ENCODE measurements at places on chromosomes 6 and 20.

GRCh38 chr6:33813246-33813904, 9.6 kb upstream of the MLN start:
- H3K27me3 ChIP-seq, result peaks cover 21% of the 10 kb centered on the region
- H3K4me3 ChIP-seq, result no peak overlapping the region
- no peak for DNase-seq
- no peaks in the 10 kb centered on the region for H3K4me1 ChIP-seq
- H3K27ac ChIP-seq, result no peak overlapping the region

DNA sequence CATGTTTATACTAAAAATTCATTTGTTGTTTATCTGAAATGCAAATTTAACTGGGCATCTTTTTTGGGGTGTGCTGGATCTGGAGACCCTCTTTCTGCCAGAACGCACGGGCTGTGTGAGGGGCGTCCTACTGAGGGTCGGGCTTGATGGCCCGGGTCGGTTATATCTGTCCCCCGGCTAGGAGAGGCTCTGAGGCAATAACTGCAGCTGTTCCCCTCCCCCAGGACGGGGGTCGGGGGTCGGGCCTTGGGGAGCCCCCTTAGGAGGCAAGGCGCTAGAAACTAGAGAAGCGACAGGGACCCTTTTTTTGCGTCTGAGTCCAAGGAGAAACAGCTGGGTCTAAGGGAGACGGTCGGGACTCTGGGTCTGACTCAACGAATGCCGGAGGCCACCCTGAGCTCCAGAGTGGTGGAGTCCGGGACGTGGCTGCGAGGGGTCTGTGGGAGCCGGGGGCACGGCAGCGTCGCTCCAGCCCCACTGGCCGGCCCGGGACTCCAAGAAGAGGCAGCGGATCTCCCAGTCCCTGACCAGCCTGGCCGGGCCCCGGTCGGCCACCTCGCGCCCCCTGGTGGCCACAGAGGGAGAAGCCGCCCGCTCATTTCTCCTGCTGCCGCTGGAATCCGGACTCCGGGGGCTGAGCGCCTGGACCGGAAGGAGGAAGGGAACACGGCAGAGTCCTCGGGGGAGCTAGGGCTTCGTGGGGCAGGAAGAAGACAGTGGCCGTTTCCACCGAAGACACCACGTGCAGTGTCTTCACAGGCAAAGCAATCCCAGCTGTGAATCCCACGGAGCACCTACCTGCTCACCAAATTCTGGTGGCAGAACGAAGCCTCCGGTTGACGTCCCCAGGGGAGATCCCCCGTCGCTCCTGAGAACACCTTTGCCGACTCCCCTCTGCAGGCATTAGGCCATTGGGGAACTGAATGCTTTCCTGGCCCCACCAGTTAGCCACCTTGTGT, 24.0 kb upstream of the SCML4 start:
- H3K36me3 ChIP-seq, result no peaks in the 10 kb centered on the region
- peak overlapping the region; percentile 10 for H3K4me3 ChIP-seq
- peak; percentile 72 for DNase-seq
- no peak overlapping the region for H3K27ac ChIP-seq

- no peaks in the 10 kb centered on the region for H3K36me3 ChIP-seq
- no peak overlapping the region for H3K4me3 ChIP-seq
- DNase-seq, result no peak
These were observed 40.7 kb downstream of the TGM3 start for GRCh38 chr20:2336471-2336870.

GRCh38 chr20:50513169-50514034, 3.2 kb downstream of the PTPN1 start:
- H3K27me3 ChIP-seq, result no peaks in the 10 kb centered on the region
- no peak for DNase-seq
- peak overlapping the region; percentile 63 for H3K4me3 ChIP-seq
- H3K27ac ChIP-seq, result peak overlapping the region; percentile 88
- peaks cover 44% of the 10 kb centered on the region for H3K36me3 ChIP-seq

DNA sequence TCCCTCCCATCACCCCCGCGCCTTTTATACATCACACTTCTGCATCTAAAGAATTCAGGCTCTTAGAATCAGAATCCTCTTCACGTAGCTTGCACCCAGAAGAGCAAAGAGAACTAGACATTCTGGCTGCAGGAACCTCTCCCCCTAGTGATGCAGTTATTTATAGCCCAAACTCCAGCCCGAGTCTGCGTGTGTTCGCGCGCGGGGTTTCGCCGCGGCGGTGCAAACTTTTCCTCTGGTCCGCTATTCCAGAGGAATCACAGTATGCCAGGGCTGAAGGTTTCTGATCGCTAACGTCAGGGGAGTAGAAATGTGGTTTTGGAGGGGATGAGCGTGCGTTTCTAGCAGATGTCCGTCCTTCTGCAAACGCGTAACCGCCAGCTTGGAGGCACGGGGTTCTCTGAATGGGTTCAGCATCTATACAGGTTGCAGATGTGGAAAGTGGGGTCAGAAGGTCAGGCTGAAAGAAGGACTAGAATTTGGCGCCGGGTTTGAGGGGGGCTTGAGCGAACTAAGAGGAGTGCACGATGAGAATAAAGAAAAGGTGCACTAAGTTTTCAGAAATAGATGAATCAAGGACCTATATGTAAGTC, 1.8 kb downstream of the EPHA7 start:
- H3K4me3 ChIP-seq, result peak overlapping the region; percentile 41
- H3K27ac ChIP-seq, result peak overlapping the region; percentile 12
- peaks cover 15% of the 10 kb centered on the region for H3K36me3 ChIP-seq
- no peak for DNase-seq

DNA sequence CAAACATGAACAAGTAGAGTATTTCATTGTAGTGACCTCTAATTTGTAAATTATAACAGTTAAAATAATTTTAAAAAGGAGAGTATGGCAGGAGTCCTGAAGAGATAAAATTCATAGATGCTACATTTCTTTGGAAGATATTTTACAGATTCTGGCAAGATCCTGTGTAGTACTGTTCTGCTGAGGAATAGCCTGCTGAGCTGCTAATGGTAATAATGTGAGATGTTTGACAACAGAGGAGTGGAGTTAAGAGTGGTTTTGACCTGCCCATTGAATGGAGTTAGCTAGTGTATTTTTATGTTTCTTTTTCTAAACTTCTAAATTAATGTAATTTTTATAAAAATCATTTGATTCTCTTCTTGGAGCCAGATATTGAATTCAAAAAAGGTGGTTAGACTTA, 11.8 kb downstream of the CLVS2 start:
- H3K27me3 ChIP-seq, result no peaks in the 10 kb centered on the region
- DNase-seq, result no peak
- H3K4me3 ChIP-seq, result no peak overlapping the region
- no peaks in the 10 kb centered on the region for H3K4me1 ChIP-seq
- H3K36me3 ChIP-seq, result no peaks in the 10 kb centered on the region
- no peak overlapping the region for H3K27ac ChIP-seq

DNA sequence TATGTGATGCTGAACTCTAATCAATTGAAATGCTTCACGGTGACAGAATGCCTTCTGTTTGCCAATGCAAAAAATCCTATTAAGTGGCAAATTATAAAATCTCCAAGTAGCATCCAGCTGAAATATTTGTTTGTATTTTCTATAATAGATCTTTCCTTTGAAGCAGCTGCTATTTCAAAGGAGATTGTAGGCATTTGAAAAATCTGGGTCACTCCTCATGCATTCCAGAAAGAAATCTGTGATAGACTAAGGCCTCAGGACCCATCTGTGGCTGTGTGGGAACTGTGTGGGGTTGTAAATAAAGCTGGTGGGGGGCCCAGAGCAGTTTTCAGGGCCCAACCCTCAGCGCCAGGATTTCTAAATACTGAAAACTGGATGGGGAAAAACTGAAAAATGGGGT, 216.9 kb upstream of the ARG1 start:
- H3K36me3 ChIP-seq, result no peaks in the 10 kb centered on the region
- H3K4me1 ChIP-seq, result no peaks in the 10 kb centered on the region
- no peak overlapping the region for H3K4me3 ChIP-seq
- no peak for DNase-seq
- no peaks in the 10 kb centered on the region for H3K27me3 ChIP-seq

DNA sequence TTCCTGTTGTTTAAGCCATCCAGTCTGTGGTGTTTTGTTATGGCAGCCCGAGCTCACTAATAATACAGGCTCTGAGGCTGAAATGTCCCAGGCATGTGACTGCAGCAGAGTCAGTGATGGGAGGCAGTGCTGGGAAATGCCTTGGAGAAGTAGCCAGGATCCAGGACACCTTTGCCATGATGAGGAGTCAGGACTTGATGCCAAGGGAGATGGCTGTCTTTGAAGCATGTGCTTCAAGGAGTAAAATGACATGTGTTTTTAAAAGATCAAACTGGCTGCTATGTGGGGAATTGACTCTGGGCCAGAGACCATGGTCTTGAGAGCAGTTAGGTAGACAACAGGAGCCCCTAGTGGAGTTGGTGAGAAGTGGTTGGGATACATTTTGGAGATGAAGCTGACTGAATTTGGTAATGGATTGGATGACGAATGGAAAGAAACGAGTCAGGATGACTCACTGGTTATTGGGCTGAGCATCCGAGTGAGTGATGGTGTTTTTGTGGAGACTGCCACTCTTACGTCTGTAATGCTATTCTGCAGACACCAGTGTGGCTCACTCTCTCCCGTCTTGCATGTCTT, 322.2 kb downstream of the PLCB1 start:
- H3K4me1 ChIP-seq, result no peaks in the 10 kb centered on the region
- H3K4me3 ChIP-seq, result no peak overlapping the region
- no peaks in the 10 kb centered on the region for H3K27me3 ChIP-seq
- DNase-seq, result no peak
- no peaks in the 10 kb centered on the region for H3K36me3 ChIP-seq
- no peak overlapping the region for H3K27ac ChIP-seq

DNA sequence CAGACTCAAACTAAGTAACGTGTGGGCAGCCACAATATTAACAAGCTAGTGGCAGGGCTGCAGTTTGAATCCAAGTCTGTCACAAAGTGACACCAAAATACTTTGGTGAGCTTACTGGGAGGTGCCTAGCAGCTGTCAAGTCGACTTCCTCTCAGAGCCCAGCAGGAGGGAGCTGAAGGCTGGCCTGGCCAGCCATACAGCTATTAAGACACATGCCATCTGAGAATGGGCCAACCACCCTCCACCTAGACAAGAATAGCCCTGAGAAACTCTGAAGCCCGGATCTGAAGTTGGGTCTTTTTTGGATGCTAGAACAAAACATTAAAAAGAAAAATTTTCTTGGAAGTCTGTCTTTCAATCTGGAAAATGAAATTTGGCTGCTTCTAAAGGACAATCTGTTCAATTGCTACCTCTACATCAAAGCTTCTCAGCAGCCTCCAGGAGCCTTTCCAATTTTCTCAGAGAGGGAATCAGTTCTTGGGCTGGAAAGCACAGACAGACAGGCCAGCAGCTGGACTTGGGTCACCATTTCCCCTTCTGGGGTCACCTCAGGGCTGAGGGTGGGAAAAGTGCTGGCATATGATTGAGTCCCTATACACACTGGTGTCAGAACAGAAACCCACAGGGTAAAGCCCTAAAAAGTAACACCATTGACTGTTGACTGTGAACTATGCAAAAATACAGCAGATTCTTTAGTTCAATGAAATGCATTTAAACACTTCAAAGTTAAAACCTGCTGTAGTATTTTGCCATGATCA, 42.9 kb downstream of the UQCC1 start:
- H3K4me3 ChIP-seq, result no peak overlapping the region
- H3K27ac ChIP-seq, result peak overlapping the region; percentile 78
- no peaks in the 10 kb centered on the region for H3K27me3 ChIP-seq
- peaks cover 18% of the 10 kb centered on the region for H3K4me1 ChIP-seq

GRCh38 chr6:168155193-168155592, 76.2 kb upstream of the FRMD1 start:
- H3K27ac ChIP-seq, result no peak overlapping the region
- H3K36me3 ChIP-seq, result no peaks in the 10 kb centered on the region
- H3K4me3 ChIP-seq, result no peak overlapping the region
- H3K27me3 ChIP-seq, result peaks cover 7% of the 10 kb centered on the region
- no peak for DNase-seq
- peaks cover 4% of the 10 kb centered on the region for H3K4me1 ChIP-seq

DNA sequence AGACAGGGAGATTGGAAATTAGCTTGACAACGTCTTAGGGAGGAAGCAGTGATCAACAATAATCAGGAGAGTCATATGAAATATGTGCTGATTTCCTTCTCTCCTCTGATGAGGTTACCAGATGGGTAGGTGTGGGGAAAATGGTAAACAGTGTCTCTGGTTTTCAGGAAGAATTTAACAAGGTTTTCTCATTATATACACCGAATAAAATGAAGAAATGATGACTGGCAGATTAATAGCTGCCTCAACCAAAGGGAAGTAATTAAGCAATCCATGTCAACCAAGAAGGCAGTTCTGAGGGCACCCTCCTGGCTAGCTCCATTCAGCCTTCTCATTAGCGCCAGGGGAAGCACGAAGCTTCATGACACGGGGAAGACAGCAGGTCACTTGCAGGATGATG, 12.7 kb upstream of the RAMACL start:
- H3K4me1 ChIP-seq, result peaks cover 4% of the 10 kb centered on the region
- no peaks in the 10 kb centered on the region for H3K36me3 ChIP-seq
- no peaks in the 10 kb centered on the region for H3K27me3 ChIP-seq
- H3K4me3 ChIP-seq, result no peak overlapping the region

GRCh38 chr6:166806962-166807757, 149.2 kb downstream of the RNASET2 start:
- H3K4me1 ChIP-seq, result no peaks in the 10 kb centered on the region
- H3K36me3 ChIP-seq, result no peaks in the 10 kb centered on the region
- no peak overlapping the region for H3K4me3 ChIP-seq
- no peak overlapping the region for H3K27ac ChIP-seq
- DNase-seq, result no peak

DNA sequence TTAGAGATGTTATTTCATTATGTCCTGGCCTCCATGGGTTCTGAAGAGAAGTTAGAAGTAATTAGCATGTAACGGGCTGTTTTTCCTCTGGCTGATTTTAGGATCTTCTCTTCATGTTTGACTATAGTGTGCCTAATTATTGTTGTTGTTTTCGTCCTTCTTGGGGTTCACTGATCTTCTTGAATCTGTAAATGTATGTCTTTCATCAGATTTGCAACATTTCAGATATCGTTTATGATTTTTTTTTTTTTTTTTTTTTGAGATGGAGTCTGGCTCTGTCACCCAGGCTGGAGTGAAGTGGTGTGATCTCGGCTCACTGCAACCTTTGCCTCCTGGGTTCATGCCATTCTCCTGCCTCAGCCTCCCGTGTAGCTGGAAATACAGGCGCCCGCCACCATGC, 246.7 kb downstream of the TFAP2C start:
- no peaks in the 10 kb centered on the region for H3K27me3 ChIP-seq
- H3K4me3 ChIP-seq, result no peak overlapping the region
- no peaks in the 10 kb centered on the region for H3K36me3 ChIP-seq

GRCh38 chr6:87908978-87909811, 138.4 kb upstream of the SPACA1 start:
- no peak overlapping the region for H3K27ac ChIP-seq
- DNase-seq, result no peak
- no peaks in the 10 kb centered on the region for H3K27me3 ChIP-seq
- H3K36me3 ChIP-seq, result no peaks in the 10 kb centered on the region
- no peak overlapping the region for H3K4me3 ChIP-seq
